ENCODE measurements at places on chromosomes 16 and 17.

- peak; percentile 52 for DNase-seq
Observed at GRCh38 chr16:30934827-30935557, 11.6 kb downstream of the FBXL19 start.

GRCh38 chr17:30221346-30221745 is 14.2 kb downstream of the SLC6A4 start:
- DNase-seq: no peak

- DNase-seq: peak; percentile 57
Observed at GRCh38 chr16:70788668-70789594, 12.0 kb downstream of the VAC14 start.

DNA sequence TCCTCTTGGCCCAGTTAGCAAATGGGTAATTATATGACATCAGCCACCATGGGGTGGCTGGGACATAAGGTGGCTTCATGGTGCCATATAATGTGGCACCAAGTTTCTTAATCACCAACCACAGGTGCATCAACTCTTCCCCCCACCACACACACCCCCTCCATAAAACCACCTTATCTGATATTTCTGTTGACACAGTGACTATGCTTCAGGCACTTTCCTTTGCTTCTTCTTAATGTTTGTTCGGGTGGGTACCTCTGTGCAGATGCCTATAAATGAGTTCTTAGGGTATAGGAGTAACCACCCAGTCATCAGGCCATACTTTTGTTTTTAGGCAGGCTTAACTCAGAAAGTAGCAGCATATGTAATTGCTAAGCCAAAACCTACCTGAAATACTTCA is 29.5 kb downstream of the RNF43 start:
- no peak for DNase-seq

GRCh38 chr16:85172455-85173145 is 60.3 kb upstream of the CIBAR2 start:
- peak; percentile 43 for DNase-seq

DNA sequence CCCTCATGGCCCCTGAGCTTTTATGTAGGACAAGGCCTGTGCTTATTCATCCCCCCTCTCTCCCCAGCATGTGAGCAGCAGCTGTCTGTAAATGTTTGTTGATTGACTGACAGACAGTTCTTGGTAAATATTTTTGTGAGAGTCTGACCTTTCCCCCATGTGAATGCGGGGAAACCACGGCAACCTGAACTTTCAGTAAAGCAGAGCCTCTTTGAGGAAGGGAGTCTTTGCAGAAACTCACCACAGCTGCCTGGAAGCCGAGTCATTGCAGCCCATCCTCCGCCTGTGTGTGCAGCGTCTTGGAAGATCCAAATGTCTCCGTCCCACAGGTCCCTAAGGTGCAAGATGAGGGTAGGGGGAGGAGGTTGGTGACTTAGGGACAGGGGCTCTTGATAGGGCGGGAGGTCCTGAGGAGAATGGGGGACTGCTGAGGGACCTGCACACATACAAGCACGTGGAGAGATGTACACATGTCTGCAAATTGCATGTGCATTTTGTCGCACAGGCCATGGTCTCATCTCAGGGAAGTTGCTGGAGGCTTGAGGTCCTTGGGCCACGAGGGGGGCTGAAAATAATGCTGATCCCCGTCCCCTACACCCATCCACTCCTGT is 23.0 kb upstream of the IL21R start:
- no peak for DNase-seq

DNA sequence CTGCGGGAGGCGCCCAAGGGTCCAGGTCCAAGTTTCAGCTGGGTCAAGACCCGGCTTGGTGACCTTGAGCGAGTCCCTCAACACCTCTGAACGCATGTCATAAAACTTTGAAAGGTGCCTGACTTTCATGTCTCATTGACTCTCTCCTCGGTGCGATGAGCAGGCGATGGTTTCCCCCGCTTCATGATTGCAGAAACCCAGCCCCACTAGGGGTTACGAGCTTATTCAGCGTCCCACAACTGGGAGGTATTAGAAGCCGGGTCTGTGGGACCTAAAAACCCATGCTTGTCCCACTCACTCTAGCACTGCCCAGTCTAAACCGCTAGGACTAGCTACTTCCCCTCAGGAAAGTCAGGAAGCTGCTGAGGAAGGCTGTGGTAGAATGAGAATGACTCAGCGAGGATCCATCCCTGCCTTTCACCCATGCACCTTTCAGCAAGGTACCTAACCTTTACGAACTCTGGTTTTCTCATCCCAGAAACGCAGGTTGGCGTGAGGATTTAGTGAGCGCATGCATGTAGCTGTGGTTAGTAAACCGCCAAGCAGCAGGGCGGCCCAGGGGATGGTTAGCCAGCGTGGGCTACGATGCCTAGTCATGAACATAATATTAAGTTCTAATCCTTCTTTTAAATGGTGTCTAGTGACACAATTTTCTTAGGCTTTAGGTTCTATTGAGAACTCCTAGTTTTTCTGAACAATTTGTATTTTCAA is 26.2 kb upstream of the RFFL start:
- no peak for DNase-seq

GRCh38 chr17:78138204-78139060 is 7.8 kb upstream of the C17orf99 start:
- no peak for DNase-seq

DNA sequence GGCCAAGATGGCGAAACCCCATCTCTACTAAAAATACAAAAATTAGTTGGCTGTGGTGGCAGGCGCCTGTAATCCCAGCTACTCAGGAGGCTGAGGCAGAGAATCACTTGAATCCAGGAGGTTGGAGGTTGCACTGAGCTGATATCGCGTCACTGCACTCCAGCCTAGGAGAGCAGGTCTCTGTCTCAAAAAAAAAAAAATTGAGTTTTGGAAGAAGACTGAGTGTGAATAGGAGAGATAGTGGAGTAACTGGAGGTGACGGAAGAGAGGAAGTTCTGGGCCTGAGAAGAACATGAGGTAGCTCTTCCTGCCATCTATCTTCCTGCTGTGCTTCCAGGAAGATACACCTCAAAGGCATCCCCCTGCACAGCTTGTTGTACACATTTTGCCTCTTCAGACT is 11.4 kb downstream of the HOXB1 start:
- no peak for DNase-seq

DNA sequence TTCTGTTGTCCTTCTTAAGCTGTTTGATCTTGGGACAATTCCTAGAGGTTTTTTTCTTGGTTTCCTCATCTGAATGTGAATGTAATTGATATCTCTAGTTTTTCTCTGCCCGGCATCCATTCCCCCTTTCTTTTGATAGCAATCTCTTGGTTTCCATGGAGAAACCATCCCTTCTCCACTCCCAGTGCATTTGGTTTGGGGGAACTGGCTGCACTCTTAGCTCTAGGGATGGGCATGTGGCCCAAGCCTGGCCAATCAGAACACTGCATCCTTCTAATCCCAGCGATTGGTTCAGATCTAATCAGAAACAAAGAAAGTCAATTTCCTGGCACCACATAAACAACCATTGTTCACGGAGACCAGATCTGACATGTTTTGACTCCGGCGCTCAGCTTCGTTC is 45.1 kb downstream of the IRX3 start:
- no peak for DNase-seq

DNA sequence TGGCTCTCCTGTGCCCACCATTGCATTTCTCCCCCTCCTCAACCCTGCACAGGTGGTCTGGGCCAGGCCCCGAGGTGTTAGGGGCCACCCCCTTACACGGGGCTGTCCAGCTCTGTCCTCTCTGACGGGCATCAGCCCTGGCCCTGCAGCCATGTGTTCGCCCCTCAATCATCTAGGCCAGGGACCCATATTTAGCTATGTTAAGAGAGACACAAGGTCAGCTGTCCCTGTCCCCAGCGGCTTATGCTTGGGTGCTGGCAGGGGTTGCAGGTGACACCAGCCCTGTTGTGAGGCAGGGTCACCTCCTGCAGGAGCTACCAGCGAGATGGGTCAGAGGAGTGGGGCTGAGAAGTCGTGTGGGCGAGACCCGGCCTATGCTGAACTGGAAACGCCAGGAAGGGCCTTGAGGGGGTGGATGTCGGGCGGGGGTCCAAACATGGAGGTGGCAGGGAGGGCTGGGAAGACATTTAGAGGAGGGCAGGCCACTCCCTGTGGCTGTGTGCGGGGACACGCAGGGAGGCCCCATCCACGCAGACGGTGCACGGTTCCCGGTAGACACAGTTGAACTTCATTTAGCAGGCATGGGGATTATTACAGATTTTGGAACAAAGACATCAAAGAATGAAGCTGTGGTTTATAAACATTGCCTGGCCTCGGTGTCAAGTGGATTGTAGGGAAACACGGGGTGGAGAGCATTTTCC is 133.2 kb upstream of the CHMP6 start:
- no peak for DNase-seq

GRCh38 chr17:15117239-15117638 is 147.9 kb downstream of the PMP22 start:
- DNase-seq: no peak

DNA sequence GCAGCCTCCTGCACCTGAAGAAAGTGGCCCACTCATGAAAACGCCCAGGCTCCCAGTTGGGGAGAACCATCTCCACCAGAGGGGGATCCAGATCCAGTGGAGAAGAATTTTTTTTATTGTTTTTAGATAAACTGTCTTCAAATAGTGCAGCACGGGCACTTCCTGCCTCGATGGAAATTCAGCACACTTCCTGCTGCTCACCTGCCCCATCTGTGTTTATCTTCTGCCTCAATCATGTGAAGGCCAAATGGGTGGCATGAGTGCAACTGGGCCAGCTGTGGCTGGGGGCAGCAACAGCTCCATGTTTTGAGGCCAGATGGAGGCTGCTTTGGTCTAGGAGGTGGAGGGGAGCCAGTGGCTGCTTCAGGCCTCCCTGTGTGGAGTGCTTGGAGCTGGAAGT is 75.9 kb upstream of the WSB1 start:
- DNase-seq: no peak

- DNase-seq: no peak
Observed at GRCh38 chr16:22016927-22017326, 9.0 kb downstream of the MOSMO start.

- no peak for DNase-seq
Observed at GRCh38 chr16:12749076-12749475, 54.6 kb downstream of the CPPED1 start.

GRCh38 chr16:86872833-86873232 is 294.5 kb downstream of the FOXL1 start:
- no peak for DNase-seq

DNA sequence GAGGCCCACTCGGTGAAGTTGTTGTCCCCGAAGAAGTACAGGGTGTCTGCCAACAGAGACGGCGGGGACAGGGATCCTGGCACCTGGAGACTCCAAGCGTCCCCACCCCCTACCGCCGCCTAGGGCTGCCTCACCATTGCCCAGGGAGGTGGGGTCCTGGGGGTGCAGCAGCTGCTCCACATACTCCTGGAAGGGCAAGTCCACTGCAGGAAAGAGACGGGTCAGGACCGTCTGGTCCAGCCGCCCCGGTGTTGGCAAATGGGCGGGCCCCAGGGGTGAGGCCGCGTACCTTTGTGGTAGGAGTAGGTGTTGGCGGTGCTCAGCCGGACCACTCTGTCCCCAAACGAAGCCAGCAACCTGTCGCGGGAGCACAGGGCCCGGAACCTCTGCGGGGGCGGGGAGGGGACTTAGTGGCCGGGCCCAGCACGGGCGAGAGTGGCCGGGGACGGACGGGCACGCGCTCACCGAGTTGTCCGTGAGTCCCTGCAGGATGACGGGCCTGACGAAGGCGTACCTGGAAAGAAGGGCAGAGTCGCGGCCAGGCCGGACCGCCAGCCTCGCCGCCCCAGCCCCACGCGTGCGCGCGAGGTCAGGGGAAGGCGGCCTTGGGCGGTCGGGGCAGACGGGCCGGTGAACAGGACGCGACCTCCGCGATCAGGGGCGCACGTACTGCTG is 601 bp downstream of the JMJD8 start:
- DNase-seq: no peak

DNA sequence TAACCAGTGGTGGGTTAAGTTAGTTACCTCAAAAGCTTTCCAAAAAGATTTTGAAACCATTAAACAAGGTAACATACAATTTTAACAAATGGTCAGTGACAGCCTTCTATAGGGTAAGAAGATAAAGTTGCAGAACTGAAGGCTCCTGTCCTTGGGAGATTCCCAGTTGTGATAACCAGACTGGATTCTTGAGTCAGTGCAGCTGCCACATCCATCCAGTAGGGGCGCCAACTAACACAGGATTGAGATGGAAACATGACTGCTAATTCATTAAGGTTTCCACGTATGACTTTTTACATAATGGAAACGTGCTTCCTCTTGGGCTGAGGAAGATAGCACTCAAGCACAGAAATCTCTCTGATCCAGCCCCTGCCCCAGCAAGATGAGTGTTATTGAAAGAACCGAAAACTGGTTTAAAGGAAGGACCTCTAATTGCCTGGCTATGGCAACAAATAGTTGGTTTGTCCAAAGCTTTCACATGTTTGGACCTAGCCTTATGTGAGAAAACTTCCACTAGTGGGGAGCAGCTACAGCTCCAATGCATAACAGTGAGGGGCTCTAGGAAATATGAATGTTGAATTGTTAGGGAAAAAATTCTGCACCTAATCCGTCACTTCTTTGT is 269.8 kb upstream of the MYOCD start:
- DNase-seq: peak; percentile 31

GRCh38 chr16:59045501-59045900 is 311.4 kb upstream of the GOT2 start:
- no peak for DNase-seq

- DNase-seq: no peak
Observed at GRCh38 chr17:74201250-74201649, 2.2 kb upstream of the RPL38 start.

DNA sequence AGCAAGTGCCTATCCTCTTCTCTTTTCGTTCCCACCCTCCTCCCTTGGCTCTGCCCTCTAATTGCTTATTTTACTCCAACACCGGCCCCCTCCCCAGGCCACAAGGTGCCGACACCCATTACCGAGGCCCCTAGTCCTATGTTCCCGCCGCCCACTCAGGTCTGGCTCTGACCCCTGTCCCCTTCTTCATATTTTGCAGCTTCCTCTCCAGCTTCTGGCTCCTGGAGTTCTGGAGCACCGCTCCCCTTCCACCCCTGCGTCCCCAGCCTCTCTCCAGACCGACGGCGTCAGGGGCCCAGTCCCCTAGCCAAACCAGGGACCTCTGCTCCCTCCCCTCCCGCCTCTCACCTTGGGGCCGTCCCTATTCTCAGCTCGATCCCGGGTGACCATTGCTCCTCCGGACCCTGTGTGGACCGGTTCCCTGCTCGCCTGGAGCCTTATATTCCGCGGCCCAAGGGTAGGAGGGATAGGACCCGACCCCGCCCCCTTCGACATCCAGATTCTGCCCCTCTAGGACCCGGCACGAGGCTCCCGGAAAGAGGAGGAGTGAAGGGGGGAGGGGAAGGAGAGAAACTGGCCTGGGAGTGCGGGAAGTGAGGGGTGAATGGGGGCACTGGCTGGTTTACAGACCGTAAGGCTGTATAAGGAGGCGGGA is at the start of gene HES7:
HES7 (minus strand) TSS at position 412 of the 655 bp plus-strand sequence; CDS start at position 390, 22 bp downstream.
- DNase-seq: peak; percentile 73

DNA sequence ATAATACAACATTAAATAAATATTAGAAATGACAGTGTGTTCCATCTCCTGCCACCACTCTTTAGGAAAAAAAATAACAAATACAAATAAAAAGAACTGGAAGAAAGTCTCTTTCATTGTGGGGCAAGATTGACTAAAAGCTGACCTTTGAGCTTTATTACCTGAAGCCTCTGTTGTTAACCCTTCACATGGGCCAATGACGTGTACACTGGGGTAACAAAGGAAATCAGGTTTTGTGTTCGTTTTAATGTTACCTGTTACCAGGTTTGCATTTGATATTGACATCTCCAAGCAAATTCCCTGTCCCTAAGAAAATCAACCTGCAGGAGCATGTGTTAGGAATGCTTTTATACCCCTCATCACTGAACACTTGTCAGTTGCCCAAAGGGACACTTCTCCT is 39.0 kb downstream of the NLK start:
- DNase-seq: no peak

Data from nephron progenitor cell (in vitro differentiated cells).